ENCODE measurements at places on chromosomes 5 and 9.

- no peak for DNase-seq
Observed at GRCh38 chr9:129390541-129390940, 212.5 kb upstream of the IER5L start.

GRCh38 chr9:101440714-101441230, 5.2 kb upstream of the ALDOB start:
- DNase-seq, result no peak

GRCh38 chr5:43113546-43113945, 7.2 kb upstream of the ZNF131 start:
- no peak for DNase-seq

- no peak for DNase-seq
Observed at GRCh38 chr5:29150840-29151239, 2042.6 kb upstream of the CDH6 start.

- DNase-seq, result no peak
Observed at GRCh38 chr5:126446498-126447224, 23.5 kb downstream of the GRAMD2B start.

- no peak for DNase-seq
Observed at GRCh38 chr9:112447283-112447761, 39.3 kb upstream of the KIAA1958 start.

GRCh38 chr9:14692470-14693250, 572 bp downstream of the ZDHHC21 start:
- no peak for DNase-seq

GRCh38 chr9:37943345-37944265, 39.7 kb upstream of the SLC25A51 start:
- no peak for DNase-seq

GRCh38 chr5:152638996-152639552, 234.0 kb upstream of the NMUR2 start:
- no peak for DNase-seq

GRCh38 chr5:90093751-90094485, 315.6 kb downstream of the CETN3 start:
- no peak for DNase-seq

DNA sequence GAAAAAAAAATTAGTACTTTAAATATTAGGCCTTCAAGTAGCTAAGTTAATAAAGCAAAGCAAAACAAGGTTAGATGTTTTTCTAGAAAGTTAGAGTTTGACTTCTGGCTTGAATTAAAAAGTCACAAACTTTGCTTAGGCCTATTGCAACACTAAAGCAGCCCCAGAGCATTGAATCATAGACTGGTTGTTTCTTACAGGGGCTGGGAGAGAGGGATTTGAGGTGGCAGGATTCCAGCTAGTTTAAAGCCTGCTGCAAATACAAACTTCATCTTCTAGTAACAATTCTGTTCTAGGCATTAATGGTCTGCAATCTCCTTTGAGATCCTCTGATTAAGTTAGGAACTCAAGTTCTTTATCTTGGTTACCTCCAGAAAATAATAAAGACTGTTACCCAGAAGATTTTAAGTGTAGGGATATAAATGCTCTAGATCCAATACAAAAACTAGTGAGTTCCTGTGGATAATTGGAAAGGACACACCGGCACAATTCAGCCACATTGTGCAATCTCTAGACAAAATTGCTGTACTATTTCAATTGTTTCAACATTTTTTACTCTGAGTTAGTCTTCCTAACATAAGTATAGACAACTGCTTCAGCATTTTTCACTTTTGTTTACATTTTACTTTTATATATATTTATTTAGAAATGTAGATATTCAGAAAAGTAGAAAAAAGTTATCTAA, 12.6 kb downstream of the OR13C5 start:
- no peak for DNase-seq

- DNase-seq, result no peak
Observed at GRCh38 chr5:160486573-160486972, 64.9 kb downstream of the PTTG1 start.

DNA sequence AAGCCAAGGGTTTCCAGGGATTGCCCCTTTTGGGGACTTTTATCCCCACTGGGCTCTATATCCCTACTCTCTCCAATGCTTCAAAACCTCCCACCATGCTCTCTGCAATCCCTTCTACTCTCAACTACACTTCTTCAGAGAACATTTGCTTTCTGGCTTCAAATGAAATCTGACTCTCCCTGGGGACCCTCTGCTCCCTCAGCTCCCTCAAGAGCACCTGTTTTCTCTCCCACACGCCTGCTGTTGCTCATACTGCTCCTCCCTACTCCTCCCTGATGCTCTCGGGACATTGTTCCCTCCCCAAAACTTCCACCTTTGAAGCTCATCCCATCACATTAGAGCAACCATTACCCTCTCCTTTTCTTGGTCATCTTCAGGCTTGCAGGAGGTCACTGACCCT, 344.9 kb downstream of the CDK5RAP2 start:
- no peak for DNase-seq

GRCh38 chr5:126503602-126504104, 80.4 kb downstream of the GRAMD2B start:
- no peak for DNase-seq

DNA sequence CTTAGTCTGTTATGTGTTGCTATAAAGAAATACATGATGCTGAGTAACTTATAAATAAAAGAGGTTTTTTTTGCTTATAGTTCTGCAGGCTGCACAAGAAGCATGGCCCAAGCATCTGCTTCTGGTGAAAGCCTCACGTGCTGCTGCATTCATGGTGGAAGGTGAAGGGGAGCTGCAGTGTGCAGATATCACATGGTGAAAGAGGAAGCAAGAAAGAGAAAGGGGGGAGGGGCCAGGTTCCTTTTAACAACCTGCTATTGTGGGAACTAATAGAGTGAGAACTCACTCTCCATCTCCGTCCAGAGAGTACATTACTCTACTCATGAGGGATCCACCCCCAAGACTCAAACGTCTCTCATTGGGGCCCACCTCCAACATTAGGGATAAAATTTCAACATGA, 12.5 kb upstream of the PARP8 start:
- no peak for DNase-seq

- no peak for DNase-seq
Observed at GRCh38 chr5:14155075-14155474, 11.9 kb downstream of the TRIO start.

DNA sequence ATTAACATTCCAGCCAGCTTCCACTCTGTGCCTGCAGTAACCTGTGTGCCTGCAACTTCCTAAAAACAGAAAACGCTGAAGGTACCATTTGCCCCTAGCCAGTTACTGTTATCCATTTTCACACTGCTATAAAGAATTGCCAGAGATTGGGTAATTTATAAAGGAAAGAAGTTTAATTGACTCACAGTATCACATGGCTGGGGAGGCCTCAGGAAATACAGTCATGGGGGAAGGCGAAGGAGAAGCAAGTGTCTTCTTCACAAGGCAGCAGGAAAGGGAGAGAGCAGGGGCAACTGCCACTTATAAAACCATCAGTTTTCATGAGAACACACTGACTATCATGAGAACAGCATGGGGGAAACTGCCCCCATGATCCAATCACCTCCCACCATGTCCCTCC, 31.2 kb downstream of the PTCD2 start:
- no peak for DNase-seq

- DNase-seq, result no peak
Observed at GRCh38 chr5:90022002-90022710, 387.4 kb downstream of the CETN3 start.

- DNase-seq, result no peak
Observed at GRCh38 chr5:174501461-174502069, 222.8 kb upstream of the MSX2 start.

- no peak for DNase-seq
Observed at GRCh38 chr5:138853132-138853531, 22.0 kb downstream of the LRRTM2 start.

- DNase-seq, result no peak
Observed at GRCh38 chr5:107985144-107985543, 314.4 kb upstream of the EFNA5 start.

DNA sequence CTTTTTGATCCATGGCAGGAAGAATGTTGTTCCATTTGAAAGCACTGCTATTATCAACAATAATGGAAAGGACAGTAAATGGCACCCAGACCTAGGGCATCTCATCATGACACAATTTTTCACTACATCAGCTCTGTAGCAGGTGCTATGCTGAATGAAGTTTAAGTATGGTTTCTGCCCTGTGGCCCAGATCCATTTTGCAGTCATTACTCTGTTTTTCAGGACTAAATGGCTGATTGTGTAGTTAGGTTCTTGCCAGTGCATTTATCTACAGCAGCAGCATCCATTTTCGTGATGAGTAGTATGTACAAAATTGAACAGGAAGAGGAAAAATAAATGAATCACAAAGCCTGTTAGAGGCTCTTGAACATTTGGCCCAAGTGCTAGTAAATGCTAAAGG, 270.5 kb upstream of the CD180 start:
- no peak for DNase-seq

GRCh38 chr5:157917899-157918809, 59.2 kb upstream of the CLINT1 start:
- no peak for DNase-seq

DNA sequence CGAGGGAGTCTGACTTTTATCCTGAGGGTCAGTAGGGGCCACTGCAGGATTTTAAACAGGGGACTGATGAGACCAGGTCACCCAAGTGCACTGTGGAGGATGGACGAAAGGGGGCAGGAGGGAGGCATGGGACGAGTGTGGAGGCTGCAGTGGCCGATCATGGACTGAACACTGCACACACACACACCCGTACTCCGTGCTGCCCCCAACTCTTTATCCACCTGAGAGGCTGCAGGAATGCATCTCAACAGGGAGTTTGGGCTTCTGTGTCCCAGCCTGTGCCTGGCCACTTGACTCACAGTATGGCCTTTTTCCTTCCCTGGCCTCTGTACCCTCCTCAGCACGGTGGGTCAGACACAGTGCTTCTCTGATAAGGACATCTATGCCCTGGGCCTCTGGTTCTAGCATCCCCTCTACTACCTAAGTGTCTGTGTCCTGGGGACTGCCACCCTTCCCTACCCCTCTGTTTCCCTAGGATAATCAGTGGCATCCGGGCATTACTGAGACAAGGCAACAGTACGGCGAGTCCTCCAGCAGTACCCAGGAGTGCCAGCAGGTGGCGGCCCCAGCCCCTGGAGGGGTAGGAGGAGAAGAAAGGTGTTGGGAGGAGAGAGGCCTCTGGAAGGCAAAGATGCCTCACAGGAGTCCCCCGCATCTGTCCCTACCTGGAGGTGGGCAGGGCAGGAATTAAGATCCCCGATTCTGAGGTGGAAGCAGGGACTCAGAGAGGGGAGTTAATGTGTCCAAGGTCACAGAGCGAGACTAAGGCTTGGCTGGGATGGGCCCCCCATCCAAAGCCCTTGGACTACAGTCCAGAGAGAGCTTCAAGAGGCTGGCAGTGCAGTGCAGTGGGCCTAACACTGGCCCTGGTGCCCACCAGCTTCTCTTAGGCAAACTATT, 5.1 kb upstream of the CDX1 start:
- DNase-seq, result no peak

- no peak for DNase-seq
Observed at GRCh38 chr5:40025586-40025985, 600.8 kb upstream of the DAB2 start.

DNA sequence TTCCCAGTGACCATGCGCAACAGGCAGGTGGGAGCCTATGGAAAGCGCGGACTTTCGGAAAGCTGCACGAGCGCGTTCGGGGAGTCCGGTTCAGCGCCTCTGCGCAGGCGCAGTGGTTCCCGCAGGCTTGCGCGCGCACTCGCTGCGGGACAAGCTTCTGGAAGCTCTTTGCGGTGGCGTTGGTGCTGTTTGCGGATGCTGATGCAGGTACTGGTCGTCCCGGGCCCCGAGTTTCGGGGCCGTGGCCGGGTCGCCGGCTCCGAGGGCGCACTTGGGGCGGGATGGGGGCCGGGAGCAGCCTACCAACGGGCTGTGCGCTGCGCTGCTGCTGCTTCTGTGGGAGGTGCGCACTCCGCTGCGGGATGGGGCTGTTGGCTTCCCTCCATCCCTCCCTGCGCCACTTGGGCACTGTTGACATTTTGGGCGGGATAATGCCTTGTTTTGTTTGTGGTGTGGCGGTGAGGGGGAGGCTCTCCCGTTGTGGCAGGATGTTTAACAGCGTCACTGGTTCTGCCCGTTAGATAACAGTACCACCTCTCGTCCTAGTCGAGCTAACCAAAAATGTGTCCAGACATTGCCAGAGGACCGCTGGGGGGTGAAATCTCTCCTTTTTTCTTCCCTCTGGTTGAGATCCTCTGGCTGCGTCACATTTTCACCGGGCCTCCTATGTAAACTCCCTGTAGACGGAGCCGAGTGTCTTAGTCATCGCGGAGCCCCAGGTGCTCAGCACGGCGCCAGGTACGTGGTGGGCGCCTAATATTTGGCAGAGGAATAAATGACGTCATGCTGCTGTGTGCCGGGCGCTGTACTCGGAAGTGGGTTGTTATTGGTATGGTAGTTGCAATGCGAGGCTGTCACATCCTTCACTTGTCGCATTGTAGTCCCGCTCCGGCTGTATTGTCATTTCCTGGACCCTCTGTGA, at the start of gene ZNF483:
Gene ZNF483, plus strand, starts transcription at position 124 of the 922 bp plus-strand sequence. CDS start 2,217 bp downstream, outside the sequence.
- DNase-seq, result peak; percentile 88

GRCh38 chr9:126734877-126735276, 70.0 kb upstream of the ZBTB43 start:
- DNase-seq, result no peak

GRCh38 chr5:37892586-37892985, 52.7 kb upstream of the GDNF start:
- DNase-seq, result no peak

DNA sequence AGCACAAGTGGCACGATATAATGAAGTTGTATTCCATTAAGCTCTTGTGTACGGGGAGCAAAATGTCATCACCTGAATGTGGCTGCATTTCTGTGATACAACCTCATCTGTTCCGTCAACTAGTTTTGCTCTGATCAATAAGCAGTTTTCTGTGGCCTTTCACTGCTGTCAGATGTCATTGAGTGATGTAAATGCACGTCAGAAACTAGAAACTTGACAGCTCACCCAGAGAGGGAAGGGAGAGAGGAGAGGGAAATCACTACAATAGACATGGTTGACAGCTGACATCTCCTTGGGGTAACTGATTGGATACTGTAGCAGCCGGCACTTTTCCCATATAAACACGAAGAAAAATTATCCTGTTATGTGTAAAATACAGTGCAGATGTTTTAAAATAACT, 62.7 kb downstream of the SNX24 start:
- no peak for DNase-seq

- DNase-seq, result no peak
Observed at GRCh38 chr9:132597073-132597775, 14.8 kb downstream of the BARHL1 start.

DNA sequence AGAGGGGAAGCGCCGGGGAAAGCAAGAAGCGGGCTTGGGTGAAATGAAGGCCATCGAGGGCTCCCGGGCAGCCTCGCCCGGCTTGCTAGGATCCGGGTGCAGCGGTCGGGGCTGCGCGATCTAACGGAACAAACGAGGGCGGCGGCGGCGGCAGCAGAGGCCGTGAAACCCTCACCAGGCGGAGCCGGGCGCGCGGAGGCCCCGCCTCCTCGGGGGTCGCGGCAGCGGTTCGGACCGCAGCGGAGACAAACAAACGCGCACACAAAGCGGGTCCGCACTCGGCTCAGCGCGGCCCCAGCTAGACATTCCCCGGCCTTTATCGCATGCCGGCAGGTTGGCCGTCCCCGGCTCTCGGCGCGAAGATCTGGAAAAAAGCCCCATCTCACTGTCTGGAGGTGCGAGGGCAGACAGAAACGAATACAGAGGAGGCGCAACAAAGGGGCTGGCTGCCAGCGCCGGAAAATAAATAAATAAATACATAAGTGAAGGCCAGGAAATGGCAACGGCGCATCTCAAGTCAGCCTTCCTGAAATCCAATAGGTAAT, 10.5 kb upstream of the TRIM36 start:
- no peak for DNase-seq
